ENCODE measurements at places on chromosomes 11 and 22.

- DNase-seq = peak; percentile 40
Observed at GRCh38 chr22:39239561-39240423, 5.0 kb downstream of the PDGFB start.

DNA sequence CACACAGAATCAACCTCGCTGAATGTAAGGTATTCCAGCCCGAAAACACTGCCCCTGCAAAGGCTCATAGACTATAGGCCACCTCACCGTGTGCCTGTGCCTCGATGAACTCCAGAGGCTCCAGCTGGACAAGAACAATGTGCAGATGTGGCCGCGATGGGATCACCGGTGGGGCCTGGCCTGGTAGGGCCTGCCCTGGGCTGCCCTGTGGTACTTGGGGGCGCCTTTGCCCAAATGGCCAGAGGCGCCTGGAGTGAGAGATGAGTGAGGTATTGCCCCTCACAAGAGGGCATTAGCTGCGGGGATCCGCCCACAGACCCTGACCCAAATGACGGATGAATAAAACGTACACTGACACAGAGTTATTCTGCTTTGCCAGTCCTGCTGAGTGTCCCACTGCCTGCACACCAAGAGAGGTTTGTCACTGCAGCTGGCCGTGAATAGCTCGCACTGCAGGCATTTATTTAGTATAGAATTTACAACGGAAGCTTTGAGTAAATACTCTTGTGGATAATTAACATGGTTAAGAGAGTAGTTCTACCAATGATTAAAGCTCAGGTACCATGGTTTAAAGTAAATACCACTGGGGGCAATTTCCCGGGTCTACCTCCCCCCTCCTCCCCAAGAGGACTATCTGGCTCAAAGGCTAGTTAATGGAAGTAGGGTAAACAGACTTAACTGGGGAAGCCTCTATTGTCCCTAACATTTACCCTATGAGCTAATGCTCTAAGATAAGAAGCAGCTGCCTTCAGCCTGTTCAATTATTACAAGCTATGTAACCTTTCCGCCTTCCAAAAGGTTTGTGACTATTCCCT, 101.1 kb upstream of the IGLL5 start:
- no peak for DNase-seq

GRCh38 chr11:78922859-78923625, 348.4 kb upstream of the NARS2 start:
- no peak for DNase-seq

DNA sequence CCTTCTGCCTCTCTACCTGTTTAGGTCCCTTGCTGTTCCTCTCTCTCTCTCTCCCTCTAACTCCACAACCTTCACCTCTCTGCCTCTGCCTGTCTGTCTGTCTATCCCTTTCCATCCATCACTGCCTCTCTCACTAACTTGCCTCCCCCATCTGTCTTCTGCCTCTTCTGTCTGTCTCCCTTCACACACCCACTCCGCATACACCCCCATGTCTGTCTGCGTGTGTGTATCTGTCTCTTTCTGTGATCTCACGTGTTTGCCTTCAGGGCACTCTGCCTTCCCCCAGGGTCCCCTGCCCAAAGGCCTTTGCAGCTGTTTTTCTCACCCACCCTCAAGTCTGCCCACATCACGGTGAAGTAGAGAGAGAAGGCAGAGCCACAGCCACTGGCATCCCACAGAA, 7.9 kb downstream of the RTN4RL2 start:
- DNase-seq = no peak

DNA sequence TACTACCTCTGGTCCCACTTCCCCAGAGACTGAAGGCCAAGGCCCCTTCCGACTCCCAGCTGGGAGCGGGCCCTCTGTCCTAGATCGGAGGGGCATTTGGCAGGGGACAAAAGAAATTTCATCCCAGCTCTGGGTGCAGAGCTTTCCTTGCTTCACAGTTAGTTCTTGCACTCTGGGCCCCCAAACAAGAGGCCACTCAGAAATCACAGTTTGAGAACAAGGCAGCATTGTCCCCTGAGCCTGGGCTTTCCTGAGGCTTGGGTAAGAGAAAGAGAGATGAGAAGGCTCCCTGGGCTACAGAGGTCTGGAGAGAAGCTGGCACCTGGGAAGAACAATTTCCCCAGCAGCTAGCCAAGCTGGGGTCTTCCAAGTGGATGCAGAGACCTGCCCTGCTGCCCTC, 71.8 kb upstream of the NCAM1 start:
- no peak for DNase-seq
